Stimulated activated CD8-positive, alpha-beta memory T cell treated with anti-CD3 and anti-CD28 coated beads, Interleukin-7, amount 100 ng/mL, for 1 hour (primary cell): ENCODE measurements at places on chromosomes 5 and 9.
A peak's percentile ranks its signal among the peaks of the same experiment; 100 is the strongest.

GRCh38 chr5:180831139-180832093, 28.8 kb upstream of the MGAT1 start:
- peak; percentile 62 for DNase-seq

DNA sequence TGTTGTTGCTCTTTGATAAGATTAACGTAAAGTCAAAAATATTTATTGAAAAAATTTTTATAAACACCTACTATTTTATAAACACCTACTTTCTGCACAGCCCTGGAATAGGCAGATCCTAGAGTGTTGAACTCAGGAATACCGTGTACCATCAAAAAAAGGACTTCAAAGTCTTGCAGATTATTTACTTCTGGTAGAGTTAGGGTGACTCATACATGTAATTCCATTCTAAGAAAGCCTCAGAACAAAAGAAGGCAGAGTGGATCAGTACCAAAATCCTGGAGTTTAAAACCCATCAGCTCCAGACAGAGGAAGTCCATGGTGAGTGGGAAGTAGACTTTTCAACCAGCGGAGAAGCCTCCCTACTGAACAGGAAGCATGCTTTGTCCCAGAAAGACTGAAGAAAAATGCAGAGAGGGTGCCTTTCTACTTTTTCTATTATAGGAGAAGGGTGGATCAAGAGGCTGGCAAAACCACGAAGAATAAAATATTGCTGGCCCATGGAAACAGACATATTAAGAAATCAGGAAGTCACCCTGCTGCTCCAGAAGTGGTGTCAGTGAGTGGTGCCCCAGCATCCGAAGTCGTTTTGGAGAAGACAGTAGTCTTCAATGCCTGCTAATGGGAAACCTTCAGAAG, 45.1 kb upstream of the DAB2 start:
- no peak for DNase-seq

- no peak for DNase-seq
These were observed 68.2 kb upstream of the TAF1L start for GRCh38 chr9:32703635-32704034.

GRCh38 chr5:66595756-66596635, at the start of gene MAST4:
Gene MAST4, plus strand, starts transcription at chr5:66596393. Its CDS starts 263 bp downstream, at chr5:66596656.
- no peak for DNase-seq

GRCh38 chr5:104431002-104431620, 868.5 kb upstream of the NUDT12 start:
- DNase-seq = no peak

- no peak for DNase-seq
These were observed 147.6 kb downstream of the COL23A1 start for GRCh38 chr5:178442405-178443257.

DNA sequence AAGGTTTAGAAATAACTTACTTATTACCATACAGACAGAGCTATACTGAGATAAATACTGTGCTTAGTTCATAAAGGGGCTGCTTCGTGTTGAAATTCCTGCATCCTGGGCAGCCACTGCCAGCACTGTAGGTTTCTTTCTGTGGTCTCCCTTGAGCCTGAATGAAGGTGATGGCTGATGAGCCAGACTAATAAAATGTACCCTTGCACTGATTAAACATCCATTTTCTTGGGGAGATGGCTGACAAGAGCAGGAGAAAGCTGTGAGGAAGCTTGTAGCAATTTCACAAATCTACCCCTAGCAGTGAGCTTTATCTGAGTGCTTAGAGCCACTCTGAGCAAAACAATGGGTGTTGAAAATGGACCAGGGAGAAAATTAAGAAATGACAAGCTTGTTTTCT, 23.3 kb upstream of the ZSWIM6 start:
- DNase-seq = no peak

DNA sequence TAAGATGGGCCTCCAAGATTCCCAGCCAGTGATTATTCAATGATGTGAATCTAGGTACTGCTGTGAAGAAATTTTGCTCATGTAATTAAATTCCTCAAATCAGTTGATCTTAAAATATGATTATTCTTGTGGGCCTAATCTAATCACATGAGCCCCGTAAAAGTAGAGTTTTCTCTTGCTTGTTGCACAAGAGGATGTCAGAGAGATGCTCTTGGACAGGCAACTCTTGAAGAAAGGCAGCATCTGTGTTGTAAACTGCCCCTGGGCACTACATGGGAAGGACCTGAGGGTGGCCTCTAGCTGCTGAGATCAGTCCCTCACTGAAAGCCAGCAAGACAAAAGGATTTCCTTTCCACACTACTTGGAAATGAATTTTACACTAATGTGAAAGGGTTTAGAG, 132.9 kb downstream of the TRPM3 start:
- DNase-seq = no peak

DNA sequence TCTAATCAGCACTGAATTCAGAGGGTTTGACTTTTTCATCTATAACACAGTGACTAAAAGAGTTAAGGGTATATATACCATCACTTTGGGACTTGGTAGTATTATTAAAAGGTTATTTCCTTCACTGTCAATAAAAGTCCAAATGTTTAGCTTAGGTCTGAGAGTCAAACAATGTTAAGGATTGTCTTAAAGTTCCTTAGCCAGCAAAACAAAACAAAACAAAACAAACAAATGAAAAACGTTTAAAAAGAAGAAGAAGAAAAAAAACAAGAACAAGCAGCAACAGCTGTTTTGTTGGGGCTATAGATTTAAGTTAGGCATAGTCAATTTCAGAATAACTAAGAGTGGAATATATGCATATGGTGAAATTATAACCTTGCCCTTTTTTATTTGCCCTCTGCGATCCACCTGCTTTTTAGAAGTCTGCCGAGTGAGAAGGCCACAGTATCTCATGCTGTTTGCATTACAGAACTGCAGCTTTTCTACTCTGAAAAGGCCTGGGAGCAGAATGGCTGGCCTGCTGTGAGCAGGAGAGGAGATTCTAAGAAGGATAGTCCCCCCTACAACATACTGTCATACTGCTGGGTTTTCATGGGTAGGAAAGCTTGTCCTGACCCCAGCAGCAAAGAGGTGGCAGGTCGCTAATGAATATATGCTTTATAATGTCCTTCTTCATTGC, 141.7 kb downstream of the NTRK2 start:
- DNase-seq = no peak

- DNase-seq = no peak
These were observed 19.2 kb downstream of the ADCY2 start for GRCh38 chr5:7415123-7415522.

GRCh38 chr9:124298646-124299235, 41.0 kb downstream of the NEK6 start:
- DNase-seq = no peak

GRCh38 chr9:98225015-98225442, 30.4 kb downstream of the TBC1D2 start:
- DNase-seq = no peak

DNA sequence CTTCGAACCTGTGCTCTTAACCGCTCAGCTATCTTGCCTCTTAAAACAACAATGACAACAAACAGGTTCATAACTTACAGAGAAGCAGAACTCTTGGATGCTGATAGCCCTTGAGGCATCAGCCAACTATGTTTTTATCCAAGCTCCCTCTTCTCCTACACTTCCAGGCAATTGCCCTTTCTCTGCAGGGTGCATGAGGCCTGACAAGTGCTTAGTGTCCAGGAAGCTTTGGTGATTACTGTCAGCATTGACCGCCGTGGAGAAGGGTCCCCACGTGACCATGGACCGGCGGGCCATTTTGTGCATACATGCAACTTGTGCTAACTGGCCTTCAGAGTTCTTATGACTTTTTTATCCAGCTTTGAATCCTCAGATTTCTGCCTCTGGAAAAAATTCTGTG, 71.2 kb downstream of the ADCY2 start:
- DNase-seq = no peak

DNA sequence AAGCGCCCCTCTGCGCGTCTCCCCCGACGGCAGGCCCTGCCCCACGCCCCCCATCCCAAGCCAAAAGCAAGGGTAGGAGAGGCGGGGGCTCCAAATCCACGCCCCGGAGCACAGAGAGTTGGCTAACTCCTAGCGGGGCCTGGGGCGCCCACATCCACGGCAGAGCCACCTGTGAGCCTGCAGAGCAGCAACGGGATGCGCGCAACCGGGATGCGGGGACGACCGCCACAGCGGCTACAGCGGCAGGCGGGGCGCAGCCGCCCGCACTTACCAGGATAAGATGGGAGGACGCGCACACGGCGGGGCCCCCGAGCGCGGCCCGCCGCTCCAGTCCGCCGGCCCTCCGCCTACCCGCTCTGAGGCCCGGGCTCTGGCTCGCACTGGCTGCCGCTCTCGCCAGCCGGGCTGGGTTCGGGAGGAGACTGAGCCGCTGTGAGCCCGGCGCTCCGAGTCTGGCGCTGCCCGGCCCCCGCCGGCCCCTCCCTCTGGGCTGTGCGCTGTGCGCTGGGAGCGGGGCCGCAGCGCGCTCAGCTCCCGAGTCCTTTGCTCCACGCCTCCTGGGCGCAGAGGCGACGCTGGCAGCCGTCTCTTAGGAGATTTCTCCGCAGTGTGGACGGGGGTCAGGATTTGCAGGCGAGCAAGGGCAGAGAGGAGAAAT, at the start of gene SLC24A2:
Gene SLC24A2 (minus strand): TSS at position 424 of the 658 bp plus-strand sequence.
- DNase-seq = no peak

GRCh38 chr5:68237715-68238114, 22.2 kb downstream of the PIK3R1 start:
- no peak for DNase-seq

DNA sequence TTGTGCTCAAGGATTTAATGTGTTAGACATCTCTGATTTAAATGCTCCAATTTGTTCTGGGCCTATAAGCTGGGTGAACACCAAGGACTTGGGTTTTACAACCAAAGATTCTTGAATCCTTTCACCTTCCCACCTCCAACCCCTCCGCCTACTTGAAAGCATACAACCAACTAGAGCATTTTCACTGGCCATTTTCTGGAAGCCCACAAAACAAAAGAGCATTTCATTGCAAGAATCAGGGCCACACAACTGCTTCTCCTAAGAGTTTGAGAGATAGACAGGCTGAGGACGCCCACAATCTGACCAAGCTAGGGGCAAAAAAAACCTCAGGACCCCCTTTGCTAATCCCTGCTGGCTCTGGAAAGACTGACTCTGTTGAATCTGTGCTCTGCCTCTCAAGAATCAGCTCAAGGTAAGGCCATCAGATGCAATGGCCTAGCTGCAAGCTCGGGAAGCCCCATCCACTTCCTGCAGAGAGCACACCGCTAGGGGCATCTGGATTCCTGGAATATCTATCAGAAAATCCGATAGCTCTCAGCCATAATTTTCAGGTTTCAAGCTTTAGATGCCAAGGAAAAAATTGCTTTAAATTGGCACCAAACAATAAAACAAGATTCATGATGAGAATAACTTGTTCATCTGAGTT, 57.7 kb downstream of the RETREG1 start:
- no peak for DNase-seq

- no peak for DNase-seq
These were observed 292.4 kb upstream of the ADAMTS16 start for GRCh38 chr5:4847766-4848165.

DNA sequence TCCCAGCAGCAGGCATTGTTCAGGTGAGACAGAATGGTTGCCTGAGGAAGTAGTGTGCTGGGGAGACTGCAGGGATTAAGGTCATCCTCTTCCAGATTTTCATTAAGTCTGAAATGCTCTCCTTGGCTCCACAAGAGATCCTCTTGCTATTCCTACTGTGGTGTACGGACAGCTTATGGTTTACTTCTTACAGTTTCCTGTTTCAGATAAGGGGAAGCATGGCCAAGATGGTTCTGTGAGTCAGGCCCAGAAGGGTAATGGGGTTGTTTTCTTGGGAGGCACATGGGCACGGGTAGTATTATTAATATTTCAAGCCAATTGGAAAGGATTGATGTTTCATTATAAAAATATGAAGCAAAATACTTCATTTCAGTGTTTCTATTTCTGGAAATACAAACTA, 42.9 kb downstream of the GLRX start:
- no peak for DNase-seq

GRCh38 chr5:141491323-141492167, 2.7 kb downstream of the PCDHGC5 start:
- DNase-seq = no peak

DNA sequence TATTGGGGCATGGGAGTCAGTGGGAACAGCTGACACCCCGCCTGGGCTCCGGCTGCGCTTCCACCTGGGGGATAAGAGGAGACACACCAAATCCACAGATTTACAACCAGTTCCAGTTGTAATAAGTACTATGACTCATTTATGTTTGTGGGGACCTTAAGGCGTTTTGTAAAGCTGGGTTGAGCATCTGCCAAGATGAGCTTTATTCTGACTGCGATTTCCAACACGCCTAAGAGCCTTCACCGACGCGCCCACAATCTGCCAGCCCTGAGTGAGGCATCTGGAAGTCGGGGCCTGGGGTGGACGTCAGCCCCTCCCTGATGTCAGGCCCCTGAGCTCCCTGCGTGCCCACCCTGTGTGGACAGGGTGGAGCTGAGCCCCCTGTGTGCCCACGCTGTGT, 14.3 kb upstream of the LHX3 start:
- DNase-seq = no peak

DNA sequence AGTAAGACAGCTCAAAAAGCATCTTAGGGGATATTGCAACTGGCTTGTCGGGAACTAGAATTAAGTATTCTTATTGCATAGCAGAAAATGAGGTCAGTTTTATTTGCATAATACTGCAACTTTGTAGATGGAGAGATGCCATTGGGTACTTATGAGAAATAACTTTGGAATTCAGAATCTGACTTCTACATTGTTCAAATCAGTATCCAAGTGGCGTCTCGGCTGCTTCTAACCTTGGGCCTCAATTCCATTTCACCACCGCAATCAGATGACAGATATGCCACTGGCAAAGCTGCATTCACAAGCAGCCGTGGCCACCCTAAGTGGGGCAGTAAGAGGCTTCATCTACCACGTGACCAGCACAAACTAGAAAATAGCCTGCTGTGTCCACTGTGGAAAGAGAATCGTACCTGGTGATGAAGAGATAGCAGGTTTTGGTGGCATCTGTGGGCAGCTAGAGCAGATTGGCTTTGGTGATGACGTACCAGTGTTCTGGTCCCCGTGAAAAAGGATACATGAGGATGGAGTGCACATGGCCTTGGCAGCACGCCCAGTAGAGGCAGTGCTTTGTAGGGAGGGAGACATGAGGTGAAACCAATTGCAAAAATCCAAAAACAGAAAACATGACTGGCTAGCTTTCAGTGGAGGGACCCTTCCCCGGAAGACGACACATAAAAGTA, 116.6 kb downstream of the KLHL3 start:
- DNase-seq = no peak

DNA sequence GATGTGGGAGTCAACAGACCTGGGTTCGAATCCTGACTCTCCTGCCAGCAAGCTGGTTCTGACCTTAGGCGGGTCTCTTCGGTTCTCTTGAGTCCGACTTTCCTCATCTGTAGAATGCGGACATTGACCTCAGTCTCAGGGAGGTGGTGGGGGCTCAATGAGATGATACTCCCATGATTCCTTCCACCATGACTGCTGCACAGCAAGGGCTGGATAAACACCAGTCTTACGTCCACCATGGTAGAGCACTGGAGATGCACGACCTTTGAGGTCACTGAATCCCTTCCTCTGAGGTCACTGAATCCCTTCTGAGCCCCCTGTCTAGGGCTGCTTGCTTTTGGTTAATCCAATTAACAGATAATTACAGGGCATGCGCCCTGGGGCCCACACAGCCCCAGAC, 12.5 kb upstream of the SMIM23 start:
- no peak for DNase-seq

- no peak for DNase-seq
These were observed 203.0 kb upstream of the TUT7 start for GRCh38 chr9:86557063-86557766.

- DNase-seq = no peak
These were observed 5.2 kb downstream of the KCNN2 start for GRCh38 chr5:114367029-114367428.

GRCh38 chr9:72680593-72681282, 159.3 kb downstream of the TMC1 start:
- DNase-seq = no peak

- DNase-seq = no peak
These were observed 402.3 kb upstream of the ADAMTSL1 start for GRCh38 chr9:18071651-18072060.
